GM10248 (cell line): ENCODE measurements at places on chromosomes 5 and 9.

GRCh38 chr9:137304383-137305059 is 2.5 kb upstream of the NRARP start:
- no peak for DNase-seq

DNA sequence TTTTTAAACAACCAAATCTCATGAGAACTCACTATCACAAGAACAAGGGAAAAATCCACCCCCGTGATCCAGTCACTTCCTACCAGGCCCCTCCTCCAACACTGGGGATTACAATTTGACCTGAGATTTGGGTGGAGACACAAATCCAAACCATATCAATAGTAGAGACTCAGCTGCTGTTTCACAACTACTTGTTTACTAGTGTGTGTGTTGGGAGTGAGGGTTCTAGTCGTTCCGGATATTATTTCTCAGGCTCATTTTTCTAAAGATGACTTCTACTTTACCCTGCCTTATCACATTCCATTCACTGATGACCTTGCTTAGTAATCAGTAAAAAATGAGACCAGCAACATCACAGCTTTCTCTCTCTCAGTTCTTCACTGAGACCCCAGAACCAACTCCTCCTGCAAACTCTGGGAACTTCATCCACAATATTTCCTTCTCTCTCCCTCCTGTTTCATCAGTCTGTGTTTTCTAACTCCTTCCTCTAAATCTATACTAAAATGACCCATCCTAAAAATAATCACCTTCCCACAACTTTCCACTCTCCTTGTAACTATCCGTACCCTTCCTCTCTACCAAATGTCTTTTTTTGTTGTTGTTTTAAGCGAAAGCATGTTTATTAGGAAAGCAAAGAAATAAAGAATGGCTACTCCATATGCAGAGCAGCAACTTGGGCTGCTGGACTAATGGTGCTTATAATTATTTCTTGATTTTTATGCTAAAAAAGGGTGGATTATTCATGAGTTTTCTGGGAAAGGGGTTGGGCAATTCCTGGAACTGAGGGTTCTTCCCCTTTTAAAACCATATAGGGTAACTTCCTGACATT is 121.5 kb upstream of the SPRY4 start:
- DNase-seq, result no peak

DNA sequence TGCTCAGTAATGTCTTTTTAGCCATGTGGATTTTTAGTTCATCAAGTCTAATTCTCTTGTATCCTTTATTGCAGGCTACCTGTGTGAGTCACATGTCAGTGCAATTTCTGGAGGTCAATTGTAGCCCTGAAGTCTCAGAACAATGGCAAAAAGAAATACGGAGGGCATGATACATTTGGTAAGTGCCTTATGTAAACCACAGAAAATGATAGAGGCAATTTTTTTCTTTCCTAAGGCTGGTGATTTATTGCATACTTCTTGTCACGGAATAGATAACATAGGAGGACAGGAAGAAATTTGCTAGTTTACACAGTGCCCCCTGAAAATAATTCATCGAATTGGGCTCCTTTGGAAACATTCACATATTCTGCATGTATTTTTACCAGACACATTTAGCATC is 235.9 kb downstream of the DMRTA1 start:
- no peak for DNase-seq

- no peak for DNase-seq
Measured at GRCh38 chr5:45252978-45253377, 443.2 kb downstream of the HCN1 start.

- DNase-seq, result no peak
Measured at GRCh38 chr5:38559428-38559827, 3.0 kb upstream of the LIFR start.

DNA sequence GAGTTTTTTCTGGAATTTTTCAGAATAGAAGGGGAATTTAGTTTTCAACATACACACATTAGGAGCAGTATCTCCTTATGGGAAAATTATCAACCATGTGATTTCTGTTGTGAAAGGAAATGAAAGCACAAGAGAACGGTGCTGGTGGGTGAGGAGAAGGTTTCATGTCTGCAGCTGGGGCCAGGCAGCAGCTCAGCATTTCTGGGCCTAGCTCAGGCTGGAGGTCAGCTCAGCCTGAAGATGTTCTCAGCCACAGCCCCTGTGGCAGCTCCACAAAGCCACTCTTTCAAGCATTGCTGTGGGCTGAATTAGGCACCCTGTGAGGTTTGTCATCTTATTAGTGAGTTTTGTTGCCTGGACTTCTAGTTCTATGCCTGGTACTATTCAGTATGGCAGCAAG is 90.3 kb downstream of the DIRAS2 start:
- DNase-seq, result peak; percentile 48

DNA sequence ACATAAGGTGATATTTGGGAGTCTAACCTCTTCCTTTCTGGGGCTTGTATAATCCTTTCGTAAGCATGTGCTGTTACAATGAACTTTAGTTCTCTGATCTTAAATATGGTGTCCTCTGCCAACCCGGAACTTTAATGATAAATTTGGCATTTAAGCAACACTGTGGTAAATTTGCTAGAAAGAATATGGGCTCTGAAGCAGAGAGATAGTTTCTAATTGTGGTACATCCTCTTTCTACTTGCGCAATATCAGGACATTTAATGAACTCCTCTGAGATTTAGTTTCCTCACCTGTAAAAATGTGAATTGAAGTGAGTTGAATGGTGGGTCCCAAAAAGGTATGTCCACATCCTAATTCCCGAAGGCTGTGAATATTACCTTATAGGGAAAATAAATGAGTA is 364.7 kb downstream of the CAAP1 start:
- DNase-seq, result no peak

DNA sequence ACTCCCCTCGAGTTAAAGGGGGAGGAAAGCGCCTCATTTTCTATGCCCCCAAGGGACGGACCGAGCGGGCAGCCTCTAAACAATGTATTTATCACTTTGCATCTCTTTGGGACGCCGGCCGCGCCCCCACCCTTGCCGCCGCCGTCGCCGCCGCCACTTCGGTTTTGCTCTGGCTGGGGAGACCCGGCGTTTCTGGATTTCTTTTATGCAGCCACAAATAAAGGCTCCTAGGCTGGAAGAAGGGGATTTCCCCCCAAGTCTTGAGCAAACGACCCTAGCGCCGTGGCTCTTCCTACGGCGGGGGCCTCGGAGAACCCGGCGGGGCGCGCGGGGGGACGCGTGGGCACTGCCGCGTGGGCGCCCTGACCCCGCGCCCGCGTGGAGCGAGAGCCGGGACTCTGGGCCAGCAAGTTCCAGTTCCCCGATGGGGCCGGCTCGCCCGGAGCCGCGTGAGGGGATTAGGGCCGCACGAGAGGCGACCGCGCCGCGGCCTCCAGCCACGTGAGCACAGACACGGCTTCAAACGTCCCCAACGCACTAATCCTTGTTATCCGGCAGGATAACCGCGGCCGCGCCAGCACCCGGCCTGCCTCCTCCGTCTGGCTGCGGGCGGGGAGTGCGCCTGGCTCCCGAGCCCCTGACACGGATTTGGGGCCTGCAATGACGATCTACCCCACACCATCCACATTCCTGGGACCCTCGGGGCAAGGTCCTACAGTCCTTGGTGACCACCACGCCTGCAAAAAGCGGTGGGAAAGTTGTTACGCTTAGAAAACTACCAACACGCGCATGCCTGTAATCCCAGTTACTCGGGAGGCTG is 7.9 kb upstream of the NEUROG1 start:
- DNase-seq, result peak; percentile 38

DNA sequence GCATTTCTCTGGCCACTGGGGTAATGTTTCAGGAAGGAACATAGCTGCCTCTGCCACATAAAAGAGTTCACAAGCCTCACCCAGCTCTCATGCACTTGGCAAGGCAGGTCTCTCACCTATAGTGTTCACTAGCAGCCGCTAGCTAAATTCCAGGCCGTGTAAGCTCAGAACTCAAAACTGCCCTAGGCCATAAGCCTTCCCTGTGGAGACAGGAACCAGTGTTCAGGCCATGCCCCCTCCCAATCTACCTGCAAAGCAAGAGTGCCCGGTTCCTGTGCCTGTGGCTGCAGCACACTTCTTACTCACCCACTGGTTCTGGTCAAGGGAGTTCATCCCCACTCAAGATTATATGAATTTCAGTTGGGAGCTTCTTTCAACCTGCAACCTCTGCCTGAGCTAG is 60.7 kb upstream of the ZNF169 start:
- DNase-seq, result no peak

DNA sequence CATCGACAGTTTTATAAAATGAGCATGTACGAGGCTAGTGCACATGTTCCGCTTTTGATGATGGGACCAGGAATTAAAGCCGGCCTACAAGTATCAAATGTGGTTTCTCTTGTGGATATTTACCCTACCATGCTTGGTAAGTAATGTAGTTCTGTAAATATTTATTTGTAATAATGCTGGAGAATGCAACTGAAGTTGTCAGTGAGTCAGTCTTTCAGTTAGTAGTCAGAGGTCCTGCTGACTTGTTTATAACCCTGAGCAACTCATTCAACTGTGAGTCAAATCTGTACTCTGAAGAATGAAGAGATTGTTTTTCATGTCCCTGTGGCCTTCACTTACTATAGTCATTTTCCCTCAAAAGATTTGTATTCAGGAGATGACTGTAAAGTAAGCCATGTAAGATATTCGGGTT is 28.4 kb upstream of the GPR150 start:
- peak; percentile 33 for DNase-seq

GRCh38 chr5:145619806-145620310 is 215.3 kb downstream of the PRELID2 start:
- DNase-seq, result no peak

DNA sequence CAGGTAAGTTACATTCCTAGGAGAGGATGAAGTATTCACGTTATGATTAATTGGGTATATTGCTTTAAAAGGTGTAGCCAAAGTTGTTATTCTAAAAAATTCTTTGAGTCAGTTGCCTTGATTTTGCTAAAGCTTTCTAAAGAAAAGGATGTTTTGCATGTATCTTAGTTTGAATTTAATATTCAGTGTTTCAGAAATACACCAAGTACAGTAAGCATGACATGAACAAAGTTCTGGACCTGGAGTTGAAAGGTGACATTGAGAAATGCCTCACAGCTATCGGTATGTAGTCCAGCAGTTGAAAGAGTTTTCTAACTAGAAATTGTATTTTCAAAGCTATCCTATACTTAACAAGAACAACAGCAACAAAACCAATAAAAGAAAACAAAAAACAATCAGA is 14.2 kb downstream of the ANXA1 start:
- DNase-seq, result no peak

DNA sequence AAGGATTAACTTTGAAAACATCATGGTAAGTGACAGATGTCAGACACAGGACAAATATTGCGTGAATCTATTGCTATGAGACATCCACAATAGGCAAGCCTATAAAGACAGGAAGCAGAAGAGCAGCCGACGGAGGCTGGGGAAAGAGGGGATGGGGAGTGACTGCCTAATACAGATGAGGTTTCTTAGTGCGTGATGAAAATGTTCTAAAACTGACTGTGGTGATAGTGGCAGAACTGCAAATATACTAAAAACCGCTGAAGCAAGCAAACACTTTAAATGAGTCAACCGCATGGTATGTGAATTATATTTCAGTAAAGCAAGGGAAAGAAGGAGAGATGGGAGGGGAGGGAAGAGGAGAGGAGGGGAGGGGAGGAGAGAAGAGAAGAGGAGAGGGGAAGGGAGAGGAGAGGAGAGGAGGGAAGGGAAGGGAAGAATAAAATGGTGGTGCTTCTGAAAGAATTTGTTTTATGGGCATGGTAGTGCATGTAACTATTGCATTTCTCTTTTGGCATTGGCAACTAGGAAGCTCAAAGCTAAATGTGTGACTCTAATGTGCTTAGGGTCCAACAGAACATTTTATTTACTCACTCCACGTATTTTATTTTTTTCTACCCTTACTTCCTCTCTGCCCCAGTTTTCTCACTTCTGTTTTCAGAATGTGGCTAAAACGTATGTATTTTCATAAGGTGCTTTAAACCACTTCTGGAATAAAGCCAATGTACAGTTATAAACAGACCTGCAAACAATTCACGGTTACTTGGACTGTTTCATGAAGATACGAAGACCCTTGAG is 21.3 kb downstream of the AKNA start:
- peak; percentile 48 for DNase-seq

DNA sequence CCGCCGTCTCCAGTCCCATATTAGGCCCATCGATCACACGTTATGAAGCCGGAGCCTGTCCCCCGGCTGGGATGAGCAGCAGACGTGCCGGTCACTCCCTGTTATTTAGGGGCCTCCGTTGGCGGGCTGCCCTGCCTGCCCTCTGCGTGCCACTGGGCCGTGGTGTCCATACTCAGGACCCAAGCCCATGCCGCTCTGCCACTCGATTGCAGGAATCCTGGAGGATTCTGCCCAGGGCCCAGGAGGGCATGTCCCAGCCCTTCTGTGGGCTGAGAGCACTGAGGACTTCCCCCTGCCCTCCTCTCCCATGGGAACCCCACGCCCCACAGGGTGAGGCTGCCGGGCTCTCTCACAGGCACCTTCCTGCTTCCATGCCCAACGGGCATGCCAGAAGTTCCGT is 19.6 kb upstream of the LAMC3 start:
- no peak for DNase-seq

DNA sequence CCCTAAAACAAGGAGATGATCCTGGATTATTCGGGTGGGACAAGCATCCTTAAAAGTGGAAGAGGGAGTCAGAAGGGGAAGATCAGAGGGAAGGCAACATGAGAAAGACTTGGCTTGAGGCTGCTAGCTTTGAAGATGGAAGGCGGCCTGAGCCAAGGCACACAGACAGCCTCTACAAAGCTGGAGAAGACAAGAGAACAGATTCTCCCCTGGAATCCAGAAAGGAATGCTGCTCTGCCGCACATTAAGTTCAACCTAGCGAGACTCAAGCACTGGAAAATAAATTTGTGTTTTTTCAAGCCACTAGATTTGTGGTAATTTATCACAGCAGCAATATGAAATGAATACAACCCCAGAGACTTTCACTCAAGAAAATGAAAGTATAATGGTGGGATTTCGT is 17.9 kb downstream of the SLC36A3 start:
- DNase-seq, result no peak

DNA sequence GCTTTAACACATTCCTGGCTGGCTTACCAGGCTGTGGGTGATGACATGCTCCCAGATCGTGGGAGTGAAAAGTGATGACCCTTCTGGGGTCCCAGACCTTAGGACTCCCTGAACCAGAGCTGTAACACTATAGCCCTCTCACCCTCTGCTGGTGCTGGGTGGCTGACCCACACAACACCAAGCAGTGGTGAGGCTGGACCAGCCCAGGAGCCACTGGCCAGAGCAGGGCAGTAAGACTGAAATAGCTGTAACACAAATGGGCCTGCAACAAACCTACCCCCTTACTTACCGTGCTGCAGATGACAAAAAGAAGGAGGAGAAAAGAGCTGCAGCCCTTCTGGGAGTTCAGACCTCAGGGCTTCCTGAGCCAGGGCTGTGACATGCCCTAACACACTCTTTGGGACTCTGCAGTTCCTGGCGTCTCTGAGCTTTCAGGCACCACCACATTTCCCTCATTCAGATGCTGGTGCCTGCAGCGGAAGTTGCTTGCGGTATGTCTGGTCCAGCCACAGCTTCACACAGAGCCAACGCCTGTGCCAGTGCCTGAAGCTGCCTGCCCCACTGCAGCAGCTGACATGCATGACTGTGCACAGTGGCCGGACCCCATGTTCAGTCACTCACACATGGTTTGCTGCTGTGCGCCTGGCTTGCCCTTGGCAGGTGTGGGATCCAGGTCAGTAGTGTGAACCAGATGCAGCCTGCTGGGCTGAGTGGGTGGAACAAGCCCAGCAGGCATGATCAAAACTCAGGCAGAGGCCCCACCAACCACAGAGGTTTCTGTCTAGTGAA is 1247.4 kb downstream of the EFNA5 start:
- no peak for DNase-seq

GRCh38 chr5:81397176-81397575 is 3.2 kb upstream of the ACOT12 start:
- DNase-seq, result no peak
